ENCODE measurements at places on chromosomes 4 and X.

DNA sequence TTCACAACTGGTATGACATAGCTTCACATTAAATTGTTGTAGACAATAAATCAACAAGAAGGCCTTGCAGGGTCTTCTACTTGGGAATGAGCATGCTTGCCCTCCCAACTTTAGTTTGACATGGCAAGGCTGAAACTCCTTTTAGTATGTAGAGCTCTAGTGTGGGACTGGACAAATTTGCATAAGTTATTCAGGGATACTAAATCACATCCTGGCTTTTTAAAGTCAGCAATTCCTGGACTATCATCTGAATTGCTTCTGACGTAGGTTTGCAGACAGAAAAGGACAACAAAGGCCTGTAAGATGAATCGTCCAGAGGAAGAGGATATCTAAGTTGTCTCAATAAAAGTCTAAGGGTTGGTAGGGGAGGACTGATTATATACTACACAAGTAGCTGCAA is 123.0 kb upstream of the MAGEB16 start:
- no peak for DNase-seq

- DNase-seq: no peak
Observed at GRCh38 chr4:8329859-8330761, 60.6 kb downstream of the HTRA3 start.

DNA sequence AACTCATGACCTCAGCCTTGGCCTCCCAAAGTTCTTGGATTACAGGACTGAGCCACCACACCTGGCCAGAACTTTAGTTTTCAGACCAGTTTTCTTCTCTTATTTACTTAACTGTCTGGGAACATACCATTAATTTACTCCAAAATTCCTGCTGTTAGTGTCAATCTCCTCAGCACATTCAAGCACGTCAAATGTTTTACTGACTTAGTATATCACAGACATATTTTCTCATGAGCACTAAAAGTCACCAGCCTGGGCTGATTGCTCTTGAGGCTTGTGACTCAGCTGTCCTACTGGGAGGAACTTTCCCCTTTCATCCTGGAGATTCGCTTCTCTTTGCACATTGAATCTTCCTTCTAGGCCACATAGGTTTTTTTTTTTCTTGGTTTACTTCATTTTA is 109.6 kb downstream of the PCDH18 start:
- DNase-seq: no peak

- no peak for DNase-seq
Observed at GRCh38 chrX:10083809-10084208, 73.0 kb upstream of the CLCN4 start.

DNA sequence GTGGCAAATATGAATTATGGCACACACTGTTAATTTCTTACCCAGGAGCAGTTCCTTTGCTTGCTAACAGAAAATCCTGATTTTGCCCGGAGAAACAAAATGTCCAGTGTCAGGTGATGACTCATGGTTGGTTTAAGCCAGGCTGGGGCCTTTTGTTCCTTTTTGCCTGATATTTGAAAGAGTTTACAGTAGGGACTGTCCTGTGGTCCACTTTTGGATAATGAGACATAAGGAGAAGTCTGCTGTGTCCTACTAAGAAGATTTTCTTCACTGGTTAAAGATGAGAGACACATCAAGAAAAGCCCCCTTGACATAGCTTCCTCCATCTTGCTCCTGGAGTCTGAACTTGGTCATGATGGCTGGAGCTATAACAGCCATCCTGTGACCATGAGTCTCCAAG is 12.1 kb upstream of the DRD5 start:
- no peak for DNase-seq

- no peak for DNase-seq
Observed at GRCh38 chr4:136992032-136992431, 540.3 kb downstream of the PCDH18 start.

DNA sequence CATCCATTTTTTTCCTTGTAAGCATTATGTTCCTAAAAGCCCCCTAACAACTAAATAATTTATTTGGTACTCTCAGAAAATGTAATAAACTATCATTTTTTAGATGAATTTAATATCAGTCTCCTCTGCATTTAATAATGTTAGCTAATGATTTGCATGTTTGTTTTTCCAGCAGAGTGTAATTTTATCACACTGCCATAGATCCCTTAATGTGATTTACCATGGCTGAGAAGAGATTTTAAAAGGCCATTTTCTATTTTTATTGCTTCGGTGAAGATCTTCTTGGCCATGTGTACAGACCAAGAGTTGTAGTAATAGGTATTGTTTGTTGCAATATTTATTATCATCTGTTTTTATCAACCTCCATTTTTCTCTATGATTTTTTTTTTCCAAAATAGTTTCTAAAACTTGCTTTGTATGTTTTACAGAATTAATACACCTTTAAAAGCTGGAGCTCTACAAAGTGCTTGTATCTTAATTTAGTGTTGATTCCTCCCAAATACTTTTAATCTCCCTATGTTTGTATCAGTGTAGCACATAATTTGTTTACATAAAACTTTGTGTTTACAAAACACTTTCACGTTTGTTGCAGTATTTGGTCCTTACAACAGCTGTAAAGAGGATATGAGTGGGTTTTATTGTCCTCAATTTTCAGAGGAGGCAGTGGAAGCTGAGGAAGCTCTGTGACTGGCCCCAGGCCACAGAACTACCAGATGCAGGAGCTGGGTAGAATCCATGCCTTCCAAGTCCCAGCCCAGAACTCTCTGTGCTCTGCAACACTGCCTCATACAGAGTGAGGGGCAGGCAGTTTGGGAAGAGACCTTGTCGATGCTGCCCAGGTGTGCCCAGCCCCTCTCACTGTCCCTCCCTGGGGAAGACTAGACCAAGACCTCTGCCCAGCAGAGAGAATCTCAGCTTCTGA is 58.1 kb downstream of the FAM114A1 start:
- DNase-seq: no peak

GRCh38 chr4:95084584-95084983 is 326.8 kb downstream of the BMPR1B start:
- DNase-seq: no peak

DNA sequence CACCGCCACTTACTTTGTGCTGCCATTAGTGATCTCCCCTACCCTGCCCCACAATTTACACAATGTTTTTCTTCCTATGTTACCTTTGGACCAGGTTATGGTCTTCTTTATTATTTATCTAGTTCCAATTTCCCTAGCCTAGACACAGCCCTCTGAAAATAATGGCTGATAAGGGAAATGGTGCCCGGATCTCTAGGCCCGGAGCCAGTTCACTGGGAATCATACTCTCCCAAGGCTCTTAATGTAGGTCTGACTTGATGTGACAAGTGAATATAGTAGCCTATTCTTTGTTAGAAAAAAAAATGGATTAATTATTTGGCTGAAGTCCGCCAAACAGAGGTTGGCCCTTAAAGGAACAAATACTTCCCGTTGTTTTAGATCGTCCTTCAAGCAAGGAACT is 208.0 kb downstream of the RELL1 start:
- DNase-seq: no peak

- no peak for DNase-seq
Observed at GRCh38 chr4:183627979-183628588, 30.9 kb downstream of the RWDD4 start.

DNA sequence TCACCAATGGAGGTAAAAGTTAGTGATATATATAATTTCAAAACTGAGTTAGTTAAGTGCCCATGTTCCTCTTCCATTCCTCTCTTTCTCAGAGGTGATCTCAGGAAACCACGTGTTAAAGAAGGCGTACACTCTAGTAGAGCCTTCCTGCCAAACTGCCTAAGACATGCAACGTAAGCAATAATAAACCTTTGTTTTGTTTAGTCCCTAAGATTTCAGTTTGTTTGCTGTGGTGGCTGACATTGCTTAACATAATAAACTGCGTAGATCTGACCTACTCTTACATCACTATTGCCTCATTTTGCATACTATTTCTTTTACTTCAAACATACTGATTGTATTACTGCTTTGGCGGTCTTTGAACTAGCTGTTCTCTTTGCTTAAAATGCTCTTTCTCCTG is 99.2 kb downstream of the JADE1 start:
- DNase-seq: no peak

GRCh38 chrX:1582686-1583437 is 8.5 kb upstream of the AKAP17A start:
- peak; percentile 64 for DNase-seq

- DNase-seq: no peak
Observed at GRCh38 chrX:132965461-132965860, 7.0 kb upstream of the HS6ST2 start.

DNA sequence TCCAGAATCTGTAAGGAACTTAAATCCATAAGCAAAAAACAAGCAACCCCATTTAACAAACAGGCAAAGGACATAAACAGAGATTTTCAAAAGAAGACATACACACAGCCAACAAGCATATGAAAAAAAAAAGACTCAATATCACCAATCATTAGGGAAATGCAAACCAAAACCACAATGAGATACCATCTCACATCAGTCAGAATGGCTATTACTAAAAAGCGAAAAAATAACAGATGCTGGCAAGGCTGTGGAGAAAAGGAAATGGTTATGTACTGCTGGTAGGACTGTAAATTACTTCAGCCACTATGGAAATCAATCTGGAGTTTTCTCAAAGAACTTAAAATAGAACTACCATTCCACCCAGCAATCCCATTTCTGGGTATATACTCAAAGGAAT is 156.8 kb upstream of the RADX start:
- no peak for DNase-seq
